ENCODE measurements at places on chromosomes 3 and 15.

GRCh38 chr3:23422517-23422851 is 219.4 kb downstream of the UBE2E2 start:
- DNase-seq: no peak

GRCh38 chr3:50819882-50820281 is 145.2 kb downstream of the DOCK3 start:
- DNase-seq: no peak

DNA sequence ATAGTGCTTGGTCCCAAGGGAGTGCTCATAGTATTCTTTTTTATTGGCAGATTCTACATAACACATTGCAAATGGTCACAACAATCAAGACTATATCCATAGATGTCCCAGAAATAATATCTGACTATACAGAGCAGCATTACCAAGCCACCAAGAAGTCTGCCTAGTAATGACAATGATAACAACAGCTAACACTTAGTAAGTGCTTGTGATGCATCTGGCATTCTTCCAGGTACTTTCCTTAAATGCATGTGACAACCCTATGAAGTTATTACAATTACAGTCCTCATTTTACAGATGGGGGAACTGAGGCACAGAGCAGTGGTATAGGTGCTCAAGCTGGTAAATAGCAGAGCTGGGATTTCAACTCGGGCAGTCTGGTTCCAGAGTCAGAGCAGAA is 49.6 kb upstream of the ICE2 start:
- DNase-seq: no peak

DNA sequence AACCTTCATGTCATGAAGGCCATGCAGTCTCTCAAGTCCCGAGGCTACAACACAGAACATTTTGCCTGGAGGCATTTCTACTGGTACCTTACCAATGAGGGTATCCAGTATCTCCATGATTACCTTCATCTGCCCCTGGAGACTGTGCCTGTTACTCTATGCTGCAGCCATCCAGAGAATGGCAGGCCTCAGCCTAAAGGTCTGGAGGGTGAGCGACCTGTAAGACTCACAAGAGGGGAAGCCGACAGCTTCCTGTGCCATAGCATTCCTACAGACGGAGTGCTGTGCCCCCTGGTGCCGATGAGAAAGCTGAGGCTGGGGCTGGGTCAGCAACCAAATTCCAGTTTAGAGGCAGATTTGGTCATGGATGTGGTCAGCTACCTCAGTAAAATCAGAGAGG is 51.3 kb upstream of the CADPS start:
- DNase-seq: no peak

GRCh38 chr3:33488246-33488645 is 48.0 kb upstream of the UBP1 start:
- no peak for DNase-seq

DNA sequence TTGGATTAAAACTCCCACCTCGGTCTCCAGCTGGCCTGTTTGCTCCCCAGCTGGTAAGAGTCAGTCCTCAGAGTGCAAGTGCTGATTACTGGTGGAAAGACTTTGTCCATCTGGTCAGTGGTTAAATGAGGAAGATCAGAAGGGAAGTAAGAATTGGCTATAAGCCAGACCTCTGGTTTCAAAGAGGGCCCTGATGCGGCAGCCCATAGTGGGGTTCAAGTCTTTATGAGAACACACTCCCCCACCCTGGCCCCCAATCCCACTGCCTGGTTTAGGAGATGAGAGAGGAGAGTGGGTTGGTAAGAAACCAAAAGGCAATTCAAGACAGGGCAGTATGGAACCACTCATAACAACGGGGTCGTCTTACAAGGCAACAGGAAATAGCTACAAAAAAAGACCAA is 65.0 kb downstream of the FRMD4B start:
- DNase-seq: no peak

GRCh38 chr15:41631880-41632470 is 28.2 kb upstream of the MGA start:
- DNase-seq: no peak

DNA sequence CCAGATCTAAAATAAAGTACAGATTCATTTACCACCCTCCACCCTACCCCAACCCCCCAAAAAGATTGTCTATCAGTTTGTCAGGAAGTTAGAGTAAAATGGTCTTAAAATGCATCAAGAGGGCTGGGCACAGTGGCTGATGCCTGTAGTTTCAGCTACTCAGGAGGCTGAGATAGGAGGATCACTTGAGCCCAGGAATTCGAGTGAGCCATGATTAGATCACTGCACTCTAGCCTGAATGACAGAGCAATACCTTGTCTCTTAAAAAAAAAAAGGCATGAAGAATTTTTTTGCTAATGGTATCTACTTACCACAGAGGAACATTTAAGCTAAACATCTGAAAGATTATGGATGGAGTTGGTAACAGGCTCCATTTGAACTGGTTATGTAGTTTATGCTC is 71.0 kb downstream of the RBM6 start:
- peak; percentile 5 for DNase-seq

GRCh38 chr3:25235031-25235430 is 193.0 kb upstream of the RARB start:
- no peak for DNase-seq

GRCh38 chr15:78069462-78070029 is 8.0 kb downstream of the TBC1D2B start:
- DNase-seq: no peak

DNA sequence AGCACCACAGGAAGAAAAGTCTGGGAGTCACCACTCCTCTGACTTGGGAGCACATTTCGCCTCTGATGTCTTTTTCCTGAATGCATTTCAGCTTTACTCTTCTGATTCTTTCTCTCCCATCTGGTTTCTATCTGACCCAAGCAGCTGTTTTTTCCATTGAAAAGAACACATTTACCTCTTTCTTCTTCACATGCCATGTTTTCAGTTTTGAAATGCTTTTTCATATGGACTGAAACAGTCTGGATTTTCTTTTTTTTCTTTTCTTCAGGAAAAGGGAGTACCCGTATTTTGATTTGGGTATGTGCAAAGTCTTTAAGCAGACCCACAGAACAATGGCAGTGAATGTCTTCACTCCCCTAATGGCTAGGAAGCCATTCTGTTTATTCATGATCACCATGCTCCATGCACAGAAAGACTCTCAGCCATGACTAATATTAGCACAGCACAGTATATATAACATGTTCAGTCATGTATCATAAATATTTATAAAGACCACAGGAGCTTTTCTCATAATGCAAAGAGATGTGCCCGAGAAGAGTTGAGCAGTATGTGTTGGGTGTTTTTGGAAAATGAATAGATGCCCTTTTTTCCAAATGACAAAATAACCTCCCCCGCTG is 82.7 kb upstream of the LRIG1 start:
- DNase-seq: no peak

DNA sequence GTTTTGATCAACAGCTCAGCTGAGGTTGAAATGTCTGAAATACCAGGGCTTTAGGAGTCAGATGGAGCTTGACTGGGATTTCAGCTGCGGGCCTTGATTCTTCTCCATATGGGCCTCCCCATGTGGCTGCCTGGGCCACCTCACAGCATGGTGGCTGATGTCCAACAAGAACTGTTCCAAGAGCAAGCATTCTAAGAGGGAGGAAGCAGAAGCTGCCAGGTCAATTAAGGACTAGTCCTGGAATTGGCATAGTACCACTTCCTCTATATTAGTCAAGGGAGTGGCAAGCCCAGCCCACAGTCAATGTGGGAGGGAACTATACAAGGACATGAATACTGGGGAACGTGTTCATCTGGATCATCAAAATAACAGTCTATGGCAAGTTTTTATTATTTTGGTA is 181.7 kb upstream of the ANKRD28 start:
- no peak for DNase-seq
